GM23248 (cell line): ENCODE measurements at places on chromosomes 1 and 21.
A peak's percentile ranks its signal among the peaks of the same experiment; 100 is the strongest.

GRCh38 chr1:245276445-245276844, 121.7 kb downstream of the KIF26B start:
- DNase-seq, result no peak

GRCh38 chr1:70666381-70667140, 255.5 kb downstream of the CTH start:
- no peak for DNase-seq

DNA sequence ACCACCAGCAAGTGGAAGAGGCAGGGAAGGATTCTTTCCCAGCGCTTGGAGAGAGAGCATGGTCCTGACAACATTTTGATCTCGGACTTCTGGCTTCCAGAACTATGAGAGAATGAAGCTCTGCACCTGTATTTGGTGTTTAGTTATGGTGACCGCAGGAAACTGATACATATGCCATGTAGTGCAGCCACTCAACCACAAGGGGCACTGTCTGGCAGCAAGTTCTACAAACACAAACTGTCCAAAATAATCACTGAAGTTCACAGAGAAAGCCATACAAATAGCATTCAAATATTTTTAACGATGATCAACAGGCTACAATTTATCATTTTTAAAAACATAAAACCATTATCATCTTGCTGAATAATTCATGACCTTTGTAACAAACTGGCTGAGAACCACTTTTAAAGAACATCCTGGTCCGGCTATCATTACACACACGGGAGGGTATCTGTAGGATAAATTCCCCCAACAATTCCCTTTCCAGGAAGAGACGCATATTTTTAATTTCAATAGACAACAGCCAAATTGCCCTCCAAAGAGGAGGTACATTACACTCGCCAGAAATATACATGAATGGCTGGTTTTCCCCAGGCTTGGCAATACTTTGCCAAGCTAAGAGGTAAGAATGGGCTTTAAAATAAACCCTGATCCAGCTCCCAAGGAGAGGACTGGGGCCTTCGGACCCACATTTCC, 9.2 kb upstream of the CBR3 start:
- DNase-seq, result peak; percentile 70

DNA sequence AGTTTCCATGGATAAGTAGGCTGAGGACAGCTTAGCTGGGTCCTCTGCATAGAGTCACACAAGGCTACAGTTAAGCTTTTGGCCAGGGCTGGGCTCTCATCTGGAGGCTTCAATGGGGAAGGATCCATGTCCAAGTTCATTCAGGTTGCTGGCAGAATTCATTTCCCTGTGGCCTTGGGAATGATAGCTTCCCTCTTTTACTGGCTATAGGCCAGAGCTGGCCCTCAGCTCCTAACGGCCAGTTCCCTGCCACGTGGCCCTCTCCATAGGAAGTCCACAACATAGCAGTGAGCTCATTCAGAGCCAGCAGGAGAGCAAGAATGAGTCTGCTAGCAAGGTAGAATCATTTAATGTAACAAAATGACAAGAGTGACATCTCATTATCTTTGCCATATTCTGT, 15.1 kb upstream of the PODN start:
- DNase-seq, result peak; percentile 42

GRCh38 chr1:46549697-46550681, 1.5 kb downstream of the KNCN start:
- DNase-seq, result peak; percentile 82

DNA sequence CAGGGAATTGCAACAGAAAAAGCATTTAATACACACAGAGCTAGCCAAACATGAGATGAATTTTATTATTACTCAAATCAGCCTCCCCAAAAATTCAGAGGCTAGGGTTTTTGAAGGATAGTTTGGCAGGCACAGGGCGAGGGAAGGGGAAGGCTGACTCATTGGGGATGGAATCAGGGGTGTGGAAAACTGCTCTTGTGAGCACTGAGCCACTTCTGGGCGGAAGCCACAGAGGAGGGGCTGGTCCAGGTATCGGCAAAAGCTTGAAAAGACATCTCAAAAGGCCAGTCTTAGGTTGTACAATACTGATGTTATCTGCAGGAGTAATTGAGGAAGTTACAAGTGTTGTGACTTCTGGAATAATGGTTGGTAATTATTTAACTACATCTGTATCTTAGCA, 109.4 kb downstream of the TLR5 start:
- no peak for DNase-seq

- DNase-seq, result peak; percentile 50
These were observed 12.1 kb downstream of the EPHA10 start for GRCh38 chr1:37752583-37753471.

DNA sequence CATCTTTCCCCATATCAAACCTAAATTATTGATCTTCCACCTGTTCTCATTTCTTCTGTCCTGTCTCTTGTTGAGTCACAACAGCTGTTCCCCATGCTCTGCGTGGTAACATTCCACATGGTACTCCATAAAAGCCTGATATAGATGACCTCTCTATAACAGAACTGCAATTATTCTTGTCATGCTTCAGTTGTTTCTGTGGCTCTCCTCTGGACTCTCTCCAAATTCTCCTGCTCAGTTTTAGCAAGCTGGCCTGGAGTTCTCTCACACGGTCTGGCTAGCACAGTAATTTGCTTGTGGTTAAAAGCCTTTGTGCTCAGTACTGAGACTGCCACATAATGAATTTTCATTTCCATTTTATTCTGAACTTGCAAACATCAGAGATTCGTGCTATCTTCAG, 10.6 kb upstream of the LRRC39 start:
- DNase-seq, result peak; percentile 65

DNA sequence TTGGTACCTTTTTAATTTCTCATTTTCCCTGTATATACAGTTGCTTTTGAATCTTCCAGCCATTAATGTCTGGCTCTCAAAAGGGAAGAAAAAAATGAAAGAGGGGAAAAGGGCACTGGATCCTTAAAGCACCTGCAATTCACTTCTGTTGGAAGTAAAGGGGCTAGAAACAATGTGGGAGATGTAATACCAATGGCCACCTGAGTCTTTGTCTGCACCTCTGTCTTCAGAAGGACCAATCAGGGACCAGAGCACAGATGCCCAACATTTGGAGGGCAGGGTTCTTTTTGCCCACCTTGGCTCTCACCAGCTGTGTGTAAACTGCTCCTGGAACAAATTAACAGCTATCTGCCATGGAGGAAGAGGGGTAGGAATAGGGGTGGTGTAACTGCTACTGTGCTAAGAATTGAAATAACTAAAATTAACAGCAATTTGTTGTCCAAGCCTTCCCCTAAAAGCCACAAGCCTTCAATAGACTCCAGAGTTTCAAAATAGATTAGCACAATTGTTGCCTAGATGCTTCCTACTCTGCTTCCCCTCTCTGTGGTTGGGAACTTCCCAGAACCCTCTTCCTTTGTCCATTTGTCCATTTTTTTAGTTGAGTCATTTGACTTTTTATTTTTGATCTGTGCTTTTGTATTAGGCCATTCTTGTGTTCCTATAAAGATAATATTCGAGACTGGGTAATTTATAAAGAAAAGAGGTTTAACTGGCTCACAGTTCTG, 11.5 kb upstream of the LRRC8B start:
- DNase-seq, result no peak

GRCh38 chr21:45434645-45435217, 29.8 kb downstream of the COL18A1 start:
- no peak for DNase-seq

DNA sequence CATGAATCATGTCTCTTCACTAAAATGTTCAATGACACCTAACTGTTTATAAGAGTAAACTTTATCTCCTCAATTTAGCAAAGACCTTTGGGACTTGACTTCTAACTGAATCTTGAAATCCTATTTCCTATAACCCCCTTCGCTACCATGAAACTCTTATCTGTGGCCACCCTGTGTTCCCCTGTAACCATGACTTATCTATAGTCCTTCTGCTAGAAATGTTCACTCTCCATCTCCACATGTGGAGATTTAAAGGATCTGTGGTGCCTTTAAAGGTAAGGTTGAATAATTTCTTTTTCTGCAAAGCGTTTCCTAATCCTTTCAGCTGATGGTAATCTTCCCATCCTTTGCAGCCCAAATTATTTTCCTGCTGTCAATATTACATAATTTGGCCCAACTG, 436.3 kb upstream of the RUNX1 start:
- DNase-seq, result no peak

DNA sequence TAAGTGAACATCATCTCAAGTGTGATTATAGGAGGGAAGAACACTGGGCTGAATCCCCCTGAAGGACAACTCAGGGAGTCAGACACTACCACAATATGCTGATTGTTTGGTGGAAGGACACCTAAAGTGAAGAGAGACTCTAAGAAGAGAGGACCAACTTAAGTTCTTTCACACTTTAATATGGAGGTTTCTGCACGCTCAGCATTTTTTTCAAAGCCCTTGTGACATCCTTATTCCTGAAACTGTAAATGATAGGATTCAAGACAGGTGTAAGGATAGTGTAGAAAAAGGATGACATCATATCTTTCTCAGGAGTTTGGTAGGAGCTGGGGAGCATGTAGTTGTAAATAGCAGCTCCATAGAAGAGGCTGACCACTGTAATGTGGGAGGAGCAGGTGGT, 4.8 kb downstream of the OR2T10 start:
- no peak for DNase-seq

GRCh38 chr1:54121482-54122134, 31.2 kb downstream of the CDCP2 start:
- DNase-seq, result peak; percentile 90

DNA sequence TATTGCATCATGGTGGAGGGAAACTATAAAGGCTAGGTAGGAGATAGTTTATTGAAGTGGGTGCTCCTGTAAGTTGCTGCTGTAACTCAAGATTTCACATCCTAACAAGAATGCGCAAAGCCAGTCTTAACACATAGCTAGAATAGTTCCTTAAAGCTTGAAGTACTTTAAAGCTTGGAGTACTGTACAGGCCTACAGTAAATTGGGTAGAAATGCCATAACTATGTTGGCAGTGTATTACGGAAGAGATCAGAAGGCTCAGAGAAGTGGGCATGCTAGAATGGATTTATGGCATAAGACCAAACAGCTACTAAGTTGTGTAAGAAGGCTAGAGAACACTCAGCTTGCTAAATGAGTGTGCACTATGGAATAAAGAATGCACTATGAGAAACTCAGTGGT, 44.5 kb downstream of the DMRTA2 start:
- no peak for DNase-seq

DNA sequence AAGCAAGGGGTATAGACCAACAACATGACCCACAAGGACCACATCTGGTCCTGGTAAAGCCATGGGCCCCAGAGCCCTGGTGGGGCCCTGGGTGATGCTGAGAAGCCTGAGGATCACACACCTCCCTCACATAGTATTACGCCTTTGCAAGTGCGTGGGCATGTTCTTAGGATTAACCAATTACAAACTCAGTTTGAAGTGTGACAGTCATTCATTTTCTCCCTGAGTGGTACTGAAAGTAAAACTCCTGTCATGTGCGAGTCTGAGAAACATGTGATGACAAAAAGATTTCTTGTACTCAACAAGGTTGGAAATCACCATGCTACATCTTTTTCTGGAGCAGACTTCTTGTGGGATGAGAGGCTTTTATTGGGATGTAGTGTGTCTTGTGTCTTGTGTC, 315.3 kb upstream of the DUSP10 start:
- no peak for DNase-seq

DNA sequence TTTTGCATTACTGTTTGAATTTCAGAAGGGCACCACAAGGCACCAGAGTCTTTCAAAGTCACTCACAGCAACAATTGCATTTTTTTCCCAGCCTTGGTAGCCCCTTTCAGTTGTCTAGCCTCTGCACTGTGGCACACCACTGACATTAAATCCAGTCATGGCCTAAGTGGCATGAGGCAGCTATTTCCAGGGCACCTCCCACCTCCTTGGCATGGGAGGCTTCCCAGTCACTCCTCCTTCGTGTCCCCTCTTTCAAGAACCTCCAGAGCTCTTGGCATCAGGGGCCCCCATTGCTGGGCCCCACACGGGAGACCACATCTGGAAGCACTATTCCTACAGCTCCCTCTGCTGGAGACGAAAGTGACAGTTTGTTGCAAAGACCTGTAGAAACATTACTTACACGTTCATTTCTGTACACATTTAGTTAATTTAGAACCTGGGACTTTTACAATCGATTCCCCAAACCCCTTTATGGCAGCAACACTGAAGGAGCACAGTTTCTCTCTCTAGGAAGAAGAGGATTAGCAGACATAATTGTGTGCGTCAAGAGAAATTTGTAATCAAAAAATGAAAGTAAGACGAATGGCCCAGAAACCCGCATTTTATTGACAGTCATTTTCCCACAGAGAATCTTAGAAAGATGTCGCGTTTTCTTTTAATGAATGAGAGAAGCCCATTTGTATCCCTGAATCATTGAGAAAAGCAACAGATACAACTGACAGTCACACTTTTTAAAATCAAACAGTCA, 5.7 kb upstream of the CHD5 start:
- DNase-seq, result peak; percentile 62

DNA sequence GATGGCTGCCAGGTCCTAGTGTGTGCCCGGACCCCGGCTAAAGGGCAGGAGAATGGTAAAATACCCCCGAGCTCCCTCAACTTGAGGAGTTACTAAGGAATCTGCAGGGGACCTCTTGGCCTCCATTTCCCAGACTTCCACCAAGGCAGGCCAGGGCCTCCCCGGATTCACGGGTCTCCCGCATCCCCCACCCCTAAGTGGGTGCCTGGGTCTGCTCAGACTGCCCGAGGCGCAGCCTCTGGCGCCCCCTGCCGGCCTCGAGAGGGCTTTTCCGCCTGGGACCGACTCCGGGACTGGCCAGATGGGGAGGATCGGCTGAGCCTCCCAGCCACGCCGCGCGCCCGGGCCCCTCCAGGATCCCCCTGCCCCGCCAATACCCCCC, 1.7 kb downstream of the PLEKHG5 start:
- peak; percentile 79 for DNase-seq

GRCh38 chr1:30290581-30290980, 432.8 kb downstream of the MATN1 start:
- no peak for DNase-seq

GRCh38 chr1:44645476-44646244, 28.6 kb downstream of the TMEM53 start:
- peak; percentile 88 for DNase-seq

DNA sequence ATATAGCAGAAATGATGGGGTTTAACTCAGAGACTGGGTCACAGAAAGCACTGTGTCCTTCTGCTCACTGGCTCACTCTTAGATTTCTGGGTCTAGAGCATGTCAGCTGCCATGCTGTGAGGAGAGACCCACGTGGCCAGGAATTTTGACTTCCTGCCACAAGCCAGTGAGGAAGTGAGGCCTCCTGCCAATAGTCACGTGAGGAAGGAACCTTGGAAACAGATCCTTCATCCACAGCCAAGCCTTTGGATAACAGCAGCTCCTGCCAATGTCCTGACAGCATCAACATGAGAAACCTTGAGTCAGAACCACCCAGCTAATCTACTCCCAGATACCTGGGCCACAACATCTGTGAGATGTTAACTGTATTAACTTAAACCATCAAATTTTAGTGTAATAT, 114.5 kb upstream of the PLPPR5 start:
- DNase-seq, result no peak

GRCh38 chr21:42781150-42781970, 98.0 kb downstream of the WDR4 start:
- DNase-seq, result peak; percentile 23
